NCI-H1930 (cell line): ENCODE measurements at places on chromosomes 13 and 19.
A peak's percentile ranks its signal among the peaks of the same experiment; 100 is the strongest.

DNA sequence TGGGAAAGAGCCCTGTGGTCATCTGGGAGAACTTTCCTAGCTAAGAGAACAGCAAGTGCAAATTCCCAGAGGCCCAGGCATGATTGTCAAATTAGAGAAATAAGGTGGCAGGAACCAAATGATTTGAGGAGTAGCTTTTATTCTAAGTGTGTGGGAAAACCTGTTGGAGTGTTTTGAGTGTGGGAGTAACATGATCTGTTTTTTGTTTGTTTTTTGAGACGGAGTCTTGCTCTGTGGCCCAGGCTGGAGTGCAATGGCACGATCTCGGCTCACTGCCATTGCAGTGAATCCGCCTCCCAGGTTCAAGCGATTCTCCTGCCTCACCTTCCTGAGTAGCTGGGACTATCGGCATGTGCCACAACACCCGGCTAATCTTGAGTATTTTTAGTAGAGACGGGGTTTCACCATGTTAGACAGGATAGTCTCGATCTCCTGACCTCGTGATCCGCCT lies 2.4 kb downstream of the SAE1 start:
- no peak for DNase-seq

- DNase-seq: no peak
Observed at GRCh38 chr19:8398311-8398771, 8.2 kb downstream of the RAB11B start.

GRCh38 chr19:35509861-35510625 lies 3.4 kb downstream of the DMKN start:
- DNase-seq: peak; percentile 57

DNA sequence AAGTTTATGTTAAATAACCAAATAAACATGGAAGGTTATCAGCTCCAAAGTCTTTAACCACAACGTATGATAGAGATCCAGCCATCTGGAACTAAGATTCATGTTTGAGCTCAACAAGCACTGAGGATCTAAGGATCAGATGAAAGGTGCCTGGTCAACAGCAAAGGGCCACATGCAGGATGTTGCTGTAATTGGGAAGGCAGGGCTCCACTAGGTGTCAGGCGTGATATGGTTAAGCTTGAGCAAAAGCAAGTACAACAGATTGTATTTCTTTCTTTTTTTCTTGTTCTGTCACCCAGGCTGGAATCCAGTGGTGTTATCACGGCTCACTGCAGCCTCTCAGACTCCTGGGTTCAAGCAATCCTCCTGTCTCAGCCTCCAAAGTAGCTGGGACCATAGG lies 12.0 kb downstream of the EBPL start:
- DNase-seq: no peak

GRCh38 chr13:100506154-100506553 lies 82.4 kb downstream of the GGACT start:
- DNase-seq: no peak

- no peak for DNase-seq
Observed at GRCh38 chr19:54188215-54188871, 1.0 kb downstream of the MBOAT7 start.

DNA sequence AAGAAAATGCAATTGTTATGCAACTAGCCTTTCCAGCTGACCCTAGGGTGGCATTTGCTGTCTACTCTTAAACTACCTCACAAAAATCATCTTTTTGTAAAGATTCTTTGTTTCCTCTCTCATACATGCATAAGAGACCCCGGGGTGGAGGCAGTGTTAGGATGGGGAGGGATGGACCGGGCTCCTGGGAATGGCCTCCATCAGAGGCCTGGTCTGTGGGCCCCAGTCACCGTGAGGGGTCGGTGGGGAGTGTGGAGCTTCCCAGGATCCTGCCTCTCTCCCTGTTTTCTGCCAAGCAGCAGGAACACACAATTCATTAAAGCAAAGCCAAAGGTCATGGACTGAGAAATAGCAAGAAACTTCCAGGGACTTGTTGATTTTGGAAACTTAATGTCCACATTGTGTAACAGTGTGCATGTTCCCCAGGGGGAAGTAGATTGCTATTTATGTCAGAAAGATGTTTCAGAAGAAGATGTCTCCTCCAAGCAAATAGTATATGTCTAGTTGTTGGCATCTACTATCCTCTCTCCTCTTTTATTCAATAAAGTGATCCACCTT lies 241.4 kb downstream of the ENOX1 start:
- DNase-seq: no peak

DNA sequence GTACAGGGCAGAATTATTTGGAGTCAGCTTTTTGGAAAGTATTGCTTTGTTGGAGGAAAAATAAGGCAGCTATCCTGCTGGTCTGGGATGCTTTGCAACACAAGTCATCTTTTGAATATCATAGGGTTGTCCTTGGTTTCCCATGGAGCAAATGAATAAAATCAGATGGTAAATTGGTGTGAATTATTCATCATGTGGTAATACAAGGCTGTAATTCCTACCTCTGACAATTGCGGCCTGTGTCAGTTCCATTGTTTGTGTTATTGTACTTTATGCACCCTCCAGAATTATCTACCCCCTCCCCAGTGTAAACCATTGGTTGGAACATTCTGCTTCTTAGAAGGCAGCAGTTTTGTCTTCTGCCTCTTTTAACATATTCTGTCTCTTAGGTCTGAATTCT lies 46.2 kb downstream of the RNASEH2B start:
- no peak for DNase-seq

GRCh38 chr19:56170261-56170660 lies 5.5 kb upstream of the GALP start:
- no peak for DNase-seq

- DNase-seq: peak; percentile 76
Observed at GRCh38 chr19:1269478-1270212, 513 bp downstream of the CIRBP start.

DNA sequence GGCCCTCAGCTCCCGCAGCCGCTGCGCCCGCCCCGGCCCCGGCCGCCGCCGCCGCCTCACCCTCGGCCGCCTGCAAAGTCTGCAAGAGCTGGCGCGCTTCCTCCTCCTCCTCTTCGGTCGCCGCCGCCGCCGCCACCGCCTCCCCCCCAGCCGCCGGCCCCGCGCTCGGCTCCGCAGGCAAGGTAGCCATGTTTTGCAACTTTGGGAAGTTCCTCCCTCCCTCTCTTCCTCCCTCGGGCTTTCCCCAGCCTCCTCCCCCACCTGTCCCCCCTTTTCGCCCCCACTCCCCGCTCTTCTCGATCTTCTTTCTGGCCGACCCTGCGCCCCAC lies 433 bp downstream of the SIX5 start:
- DNase-seq: no peak

- DNase-seq: no peak
Observed at GRCh38 chr19:20107301-20107700, 29.5 kb downstream of the ZNF90 start.

DNA sequence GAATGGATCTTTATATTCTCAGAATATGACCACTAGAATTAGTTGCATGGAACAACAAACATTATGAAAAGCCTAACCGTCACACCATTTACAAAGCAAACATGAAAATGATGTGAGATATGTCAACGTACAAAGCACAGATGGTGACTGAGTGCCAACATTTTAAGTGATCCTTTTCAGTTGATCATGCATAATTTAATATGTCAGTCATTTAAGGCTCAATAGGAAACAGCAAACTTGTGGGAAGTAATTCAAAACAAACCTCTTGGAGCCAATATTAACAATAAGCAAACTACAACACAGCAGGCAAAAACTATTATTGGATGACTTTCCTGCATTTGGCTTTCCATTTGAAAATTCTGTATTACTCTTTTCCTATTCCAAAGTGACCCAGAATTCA lies 277.6 kb downstream of the SLITRK6 start:
- DNase-seq: peak; percentile 64

DNA sequence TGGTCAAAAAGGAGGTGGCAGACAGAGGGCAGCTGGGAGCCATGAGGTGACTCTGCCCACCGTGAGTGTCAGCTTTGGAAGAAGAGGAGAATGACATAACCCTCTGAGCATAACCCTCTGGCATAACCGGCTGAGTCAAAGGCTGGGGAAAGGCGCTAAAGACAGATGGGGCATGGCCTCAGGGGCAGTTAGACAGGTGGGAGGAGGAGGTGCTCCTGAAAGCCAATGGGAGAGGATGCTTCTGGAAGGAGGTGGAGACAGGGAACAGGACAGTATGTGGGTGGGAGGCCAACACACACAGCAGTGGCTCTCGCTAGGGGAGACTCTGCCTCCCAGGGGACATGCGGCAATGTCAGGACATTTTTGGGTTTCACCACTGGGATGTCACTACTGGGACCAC lies 17.1 kb downstream of the ELAVL1 start:
- DNase-seq: no peak

DNA sequence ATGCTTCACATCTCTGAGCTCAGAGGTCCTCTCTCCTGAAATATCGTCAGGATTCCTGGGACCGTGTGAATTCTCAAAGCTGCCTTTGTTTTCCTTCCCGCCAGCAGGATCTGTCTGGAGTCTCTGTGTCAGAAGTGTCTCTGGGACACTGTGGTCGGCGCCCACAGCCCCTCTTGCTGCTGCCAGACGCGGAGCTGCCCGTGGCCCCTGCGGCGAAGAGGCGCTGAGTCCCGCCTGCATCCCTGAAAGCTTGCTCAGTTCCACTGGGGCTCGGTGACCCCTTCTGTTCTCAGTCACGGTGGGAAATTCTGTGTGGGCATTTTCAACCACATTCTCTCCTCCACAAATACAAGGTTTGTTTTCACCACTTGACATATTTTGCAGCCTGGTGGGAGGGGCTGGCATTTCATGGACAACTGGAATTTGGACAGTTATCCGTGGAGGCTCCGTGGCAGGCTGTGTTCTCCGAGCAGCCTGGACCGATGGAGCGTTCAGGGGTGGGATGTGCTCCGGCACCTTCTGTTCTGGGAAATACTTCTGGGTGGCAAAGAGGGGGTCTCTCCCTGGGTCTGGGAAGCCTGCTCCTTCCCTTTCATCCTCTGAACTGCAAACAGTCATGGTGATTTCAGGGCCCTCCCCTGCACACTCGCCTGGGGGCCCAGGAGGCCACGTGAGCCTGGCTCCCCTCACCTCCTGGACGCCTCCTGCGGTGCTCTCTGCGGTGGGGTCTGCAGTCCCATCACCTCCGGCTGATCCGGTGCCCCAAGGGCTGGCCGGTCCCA lies 42.6 kb upstream of the GRTP1 start:
- no peak for DNase-seq

DNA sequence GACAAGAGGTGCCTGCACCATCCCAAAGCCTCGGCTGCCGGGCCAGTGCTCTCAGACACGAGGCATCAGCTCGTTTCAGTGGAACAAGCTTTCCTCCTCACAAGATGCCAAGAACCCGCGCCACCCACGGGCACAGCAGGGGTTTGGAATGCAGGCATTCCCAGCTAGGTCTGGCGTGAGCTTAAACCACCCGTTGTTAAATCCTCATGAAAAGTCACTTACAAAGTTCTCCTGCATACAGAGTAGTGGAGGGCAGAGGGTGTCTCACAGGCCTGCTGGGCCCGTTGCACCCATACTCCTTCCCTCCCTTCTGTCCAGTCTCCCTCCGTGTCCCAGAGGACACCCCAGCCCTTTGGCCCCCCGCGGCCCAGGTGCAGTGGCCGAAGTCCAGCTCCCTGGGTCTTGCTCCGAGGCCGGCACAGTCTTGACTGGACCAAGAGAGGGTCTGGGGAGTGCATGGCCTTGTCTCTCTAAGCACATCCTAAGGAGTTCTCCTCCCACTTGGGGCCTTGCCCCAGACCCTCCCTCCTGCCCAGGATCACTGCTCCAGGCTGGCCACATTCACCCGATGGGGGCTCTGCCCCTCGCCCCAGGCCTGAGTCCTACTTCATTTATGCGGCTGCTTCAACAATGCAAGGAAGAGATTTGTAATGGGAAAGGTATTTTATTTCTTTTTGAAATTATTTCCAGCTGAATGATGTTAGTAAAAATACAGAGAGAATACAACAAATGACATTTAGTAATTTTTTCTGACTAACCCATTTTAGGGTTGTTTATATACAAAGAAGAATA lies 35.2 kb upstream of the GRTP1 start:
- DNase-seq: no peak

- no peak for DNase-seq
Observed at GRCh38 chr19:4391306-4391693, 9.0 kb downstream of the SH3GL1 start.

GRCh38 chr13:42525035-42525504 lies 48.9 kb upstream of the TNFSF11 start:
- no peak for DNase-seq

GRCh38 chr13:45137526-45137925 lies 17.2 kb downstream of the GTF2F2 start:
- DNase-seq: no peak

GRCh38 chr13:109533350-109533749 lies 253.0 kb downstream of the IRS2 start:
- DNase-seq: no peak

GRCh38 chr13:30126903-30127428 lies 180.4 kb downstream of the KATNAL1 start:
- no peak for DNase-seq

GRCh38 chr19:24141612-24142011 lies 54.6 kb downstream of the ZNF254 start:
- no peak for DNase-seq

DNA sequence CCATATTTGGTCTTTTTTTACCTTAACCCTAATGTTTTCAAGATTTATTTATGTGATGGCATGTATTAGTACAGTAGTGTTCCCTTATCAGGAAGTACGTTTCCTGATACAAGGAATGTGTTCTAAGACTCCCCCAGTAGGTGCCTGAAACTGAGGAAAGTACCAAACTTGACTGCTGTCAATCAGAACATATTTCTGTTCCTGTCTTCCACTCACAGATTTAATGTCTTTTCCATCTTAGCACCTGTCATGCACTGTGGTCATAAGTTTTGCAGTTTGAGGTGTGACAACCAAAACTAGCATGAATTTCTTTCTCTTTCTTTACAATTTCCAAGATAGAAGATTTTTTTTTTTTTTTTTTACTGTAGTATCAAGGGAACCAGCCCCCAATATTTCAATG lies 62.9 kb downstream of the LMO7 start:
- no peak for DNase-seq

- DNase-seq: no peak
Observed at GRCh38 chr13:94204163-94204562, 275.3 kb downstream of the DCT start.

DNA sequence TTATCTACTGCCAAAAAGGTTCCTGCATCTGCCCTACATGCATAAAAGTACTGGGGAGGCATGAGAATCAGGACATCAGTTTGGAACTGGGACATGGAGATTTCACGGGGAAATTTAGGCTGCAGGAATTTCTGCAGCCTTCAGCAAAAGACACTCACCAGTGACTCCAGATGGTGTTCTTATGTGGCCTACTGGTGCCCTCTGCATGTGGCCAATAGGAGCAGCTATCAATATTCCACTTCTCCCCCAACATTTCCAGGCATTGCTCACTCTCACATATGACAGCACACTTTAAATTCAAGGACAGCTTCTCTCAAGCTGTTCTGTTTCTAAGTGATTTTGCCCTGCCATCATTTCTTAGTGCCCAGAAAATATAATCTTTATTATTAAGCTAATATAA lies 570.5 kb upstream of the ARGLU1 start:
- no peak for DNase-seq
